Stomach (tissue), 19 donors: ENCODE measurements at places on chromosomes 6 and 20. TPM values are rescaled to one million over a fixed set of nuclear protein-coding genes. Genes with fewer than 3 reads are reported as not detected.

Gene THBD
- 23.9 TPM for total RNA-seq

DNA sequence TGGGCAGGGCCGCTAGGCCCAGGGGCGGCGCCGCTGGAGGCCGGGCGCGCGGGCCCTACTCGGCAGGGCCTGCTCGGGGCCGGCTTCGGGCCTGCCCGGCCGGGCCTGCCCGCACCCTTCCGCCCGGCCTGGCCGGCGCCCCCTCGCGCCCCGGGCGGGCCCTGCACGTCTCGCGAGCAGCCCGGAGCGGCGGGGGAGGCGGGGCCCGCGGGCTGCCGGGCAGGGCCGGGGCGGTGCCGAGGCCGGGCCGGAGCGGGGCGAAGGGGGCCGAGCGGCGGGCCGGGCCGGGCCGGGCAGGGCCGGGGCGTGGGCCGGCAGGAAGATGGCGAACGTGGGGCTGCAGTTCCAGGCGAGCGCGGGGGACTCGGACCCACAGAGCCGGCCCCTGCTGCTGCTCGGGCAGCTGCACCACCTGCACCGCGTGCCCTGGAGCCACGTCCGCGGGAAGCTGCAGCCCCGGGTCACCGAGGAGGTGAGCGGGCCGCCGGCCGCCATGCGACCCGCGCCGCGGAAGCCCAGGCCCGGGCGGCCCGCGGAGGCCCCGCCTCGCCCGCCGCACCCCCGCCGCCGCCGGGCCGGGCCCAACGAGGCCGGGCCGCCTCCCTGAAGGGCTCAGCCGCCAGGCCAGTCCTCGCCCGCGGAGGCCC is at the start of gene NPEPL1:
Gene NPEPL1, plus strand, starts transcription at position 222 of the 647 bp plus-strand sequence. Its CDS starts 101 bp downstream, at position 323.
- peaks cover 25% of the 10 kb centered on the region for H3K4me1 ChIP-seq
- H3K4me3 ChIP-seq, result peak within 1 kb of the TSS; percentile 56
- no peaks in the 10 kb centered on the region for H3K27me3 ChIP-seq
- DNase-seq, result peak; percentile 92

Gene KCNQ2
- 2.2 TPM for total RNA-seq

- no peaks in the 10 kb centered on the region for H3K36me3 ChIP-seq
- H3K4me1 ChIP-seq, result no peaks in the 10 kb centered on the region
- H3K27me3 ChIP-seq, result no peaks in the 10 kb centered on the region
- no peak for DNase-seq
- H3K4me3 ChIP-seq, result no peak overlapping the region
- no peak overlapping the region for H3K27ac ChIP-seq
Measured at GRCh38 chr6:56172144-56172543, 75.2 kb downstream of the COL21A1 start.

DNA sequence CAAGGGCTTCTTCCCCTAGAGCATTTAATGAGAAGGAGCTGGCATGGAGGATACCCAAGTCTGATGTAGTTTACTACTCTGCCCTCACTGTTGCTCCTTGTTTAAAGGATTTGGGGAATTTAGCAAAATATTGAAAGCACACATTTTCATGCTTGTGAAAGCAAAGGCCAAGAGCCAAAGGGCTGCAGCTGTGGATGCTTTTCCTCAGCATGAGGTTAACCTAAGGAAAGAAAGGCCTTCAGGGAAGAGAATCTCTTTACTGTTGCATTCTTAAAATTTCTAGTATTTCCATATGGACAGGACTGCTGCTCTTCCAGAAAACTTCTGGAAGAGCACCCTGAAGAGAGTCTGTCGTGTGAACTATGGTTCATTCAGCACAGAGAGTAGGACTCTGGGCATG is 45.9 kb upstream of the SASH1 start:
- no peaks in the 10 kb centered on the region for H3K27me3 ChIP-seq
- peaks cover 4% of the 10 kb centered on the region for H3K4me1 ChIP-seq
- no peak for DNase-seq
- H3K36me3 ChIP-seq, result no peaks in the 10 kb centered on the region

DNA sequence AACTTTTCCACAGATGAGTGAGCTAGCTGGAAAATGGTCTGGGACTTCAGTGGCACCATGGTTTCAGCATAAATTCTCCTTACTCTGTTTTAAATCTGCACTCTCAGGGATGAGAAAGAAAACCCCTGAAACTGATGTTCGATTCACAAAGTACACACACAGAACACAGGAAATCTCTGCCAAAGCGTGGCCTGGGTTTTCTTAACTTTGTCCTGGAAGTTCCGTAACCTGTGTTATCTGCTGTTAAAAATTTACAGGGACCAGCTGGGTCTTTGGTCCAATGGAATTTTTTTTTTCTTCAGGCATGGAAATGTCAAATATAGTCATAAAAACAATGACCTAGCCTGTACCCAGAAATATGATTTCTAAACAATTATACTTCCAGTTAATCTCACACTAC is 7.3 kb downstream of the SCML4 start:
- H3K27me3 ChIP-seq, result no peaks in the 10 kb centered on the region
- no peak overlapping the region for H3K4me3 ChIP-seq
- H3K36me3 ChIP-seq, result no peaks in the 10 kb centered on the region
- no peak overlapping the region for H3K27ac ChIP-seq

Gene PROKR2
- not detected for total RNA-seq

Gene NOL4L
- total RNA-seq, result 34.6 TPM

DNA sequence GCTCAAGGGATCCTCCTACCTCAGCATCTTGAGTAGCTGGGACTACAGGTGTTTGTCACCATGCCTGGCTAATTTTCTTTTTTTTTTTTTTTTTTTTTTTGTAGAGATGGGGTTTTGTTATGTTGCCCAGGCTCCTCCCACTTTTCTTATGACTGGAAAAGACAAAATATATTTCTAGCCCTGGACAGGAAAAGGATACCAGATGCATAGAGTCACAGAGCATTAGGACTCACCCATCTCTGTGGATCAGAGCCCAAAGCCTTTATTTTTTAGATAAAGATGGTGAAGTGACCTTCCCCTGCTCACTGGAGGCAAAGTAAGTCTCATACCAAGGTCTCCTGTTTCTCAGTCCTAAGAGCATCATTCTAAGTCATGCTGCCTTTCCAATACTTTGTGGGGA is 3.4 kb downstream of the TRIM10 start:
- no peaks in the 10 kb centered on the region for H3K4me1 ChIP-seq
- DNase-seq, result no peak
- peaks cover 41% of the 10 kb centered on the region for H3K27me3 ChIP-seq
- H3K27ac ChIP-seq, result no peak overlapping the region
- no peak overlapping the region for H3K4me3 ChIP-seq

DNA sequence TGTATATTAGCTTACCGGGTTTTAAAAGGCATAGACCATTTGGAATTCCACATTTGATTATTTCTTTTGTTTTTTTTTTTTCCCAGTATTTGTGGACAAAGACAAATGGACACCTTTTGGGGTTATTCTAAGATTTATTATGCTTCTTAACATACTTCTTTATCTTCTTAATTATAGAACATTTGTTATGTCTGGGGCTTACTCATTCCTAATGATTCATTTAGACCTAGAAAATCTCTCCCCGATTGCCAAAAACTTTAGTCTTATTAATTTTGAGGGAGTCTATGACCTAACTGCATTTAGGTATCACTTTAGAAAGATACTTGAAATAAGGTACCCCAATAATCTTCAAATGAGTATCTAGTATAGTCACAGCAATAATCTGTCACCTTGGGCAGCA is 170.7 kb upstream of the PREP start:
- no peak overlapping the region for H3K27ac ChIP-seq
- no peak for DNase-seq
- no peaks in the 10 kb centered on the region for H3K27me3 ChIP-seq
- no peaks in the 10 kb centered on the region for H3K36me3 ChIP-seq

DNA sequence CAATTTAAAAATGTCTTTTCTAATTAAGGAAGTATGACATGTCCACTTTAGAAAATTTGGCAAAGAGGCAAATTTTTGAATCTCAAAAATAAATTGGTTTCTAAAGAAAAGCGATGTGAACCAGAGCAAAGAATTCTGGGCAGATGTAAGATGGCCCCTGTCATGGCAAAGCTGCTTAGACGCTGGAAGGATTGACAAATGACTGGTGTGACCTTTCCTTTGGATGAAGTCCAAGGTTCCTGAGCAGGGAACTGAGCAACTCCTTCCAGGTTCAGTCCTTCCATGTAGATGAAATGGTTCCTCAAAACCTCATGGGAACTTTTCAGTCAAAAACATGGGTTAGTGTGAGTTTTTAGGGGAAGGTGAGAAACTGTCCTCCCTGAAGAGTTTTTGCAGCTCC is 25.1 kb downstream of the BRPF3 start:
- no peak overlapping the region for H3K4me3 ChIP-seq
- H3K27me3 ChIP-seq, result no peaks in the 10 kb centered on the region
- no peak for DNase-seq
- H3K27ac ChIP-seq, result no peak overlapping the region
- peaks cover 94% of the 10 kb centered on the region for H3K36me3 ChIP-seq
- H3K4me1 ChIP-seq, result peaks cover 15% of the 10 kb centered on the region

DNA sequence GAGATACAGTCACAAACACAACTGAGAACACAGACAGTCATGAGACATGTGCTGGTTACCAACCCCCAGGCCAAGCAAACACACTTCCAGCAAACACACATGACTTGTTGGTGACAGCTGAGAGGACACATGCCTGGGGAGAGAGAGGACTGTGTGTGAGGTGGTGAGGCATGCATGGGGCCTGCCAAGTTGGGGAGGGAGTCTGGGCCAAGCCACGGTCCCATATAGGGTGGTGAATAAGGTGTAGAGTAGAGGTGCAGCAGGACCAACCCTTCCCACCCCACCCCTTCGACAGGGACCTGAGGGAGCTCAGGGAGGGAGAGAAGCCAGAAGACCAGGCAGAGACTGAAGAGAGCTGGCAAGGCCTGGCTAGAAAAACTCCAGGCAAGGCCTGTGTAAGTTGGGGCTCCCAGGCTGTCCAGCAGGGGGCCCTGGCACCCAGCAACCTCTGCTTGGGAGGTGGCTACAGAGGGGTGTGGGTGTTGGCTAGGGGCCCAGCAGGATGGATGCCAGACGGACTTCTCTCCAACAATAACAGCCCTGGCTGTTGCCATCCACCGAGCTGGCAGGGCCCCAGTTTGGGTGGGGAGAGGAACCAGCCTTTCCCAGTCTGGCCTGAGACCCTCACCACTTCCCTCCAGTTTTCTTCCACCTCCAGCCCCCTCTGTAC is 2.0 kb upstream of the SLC29A1 start:
- no peaks in the 10 kb centered on the region for H3K36me3 ChIP-seq
- H3K4me3 ChIP-seq, result peak overlapping the region; percentile 63

Gene KIAA1755
- total RNA-seq, result 9.4 TPM

DNA sequence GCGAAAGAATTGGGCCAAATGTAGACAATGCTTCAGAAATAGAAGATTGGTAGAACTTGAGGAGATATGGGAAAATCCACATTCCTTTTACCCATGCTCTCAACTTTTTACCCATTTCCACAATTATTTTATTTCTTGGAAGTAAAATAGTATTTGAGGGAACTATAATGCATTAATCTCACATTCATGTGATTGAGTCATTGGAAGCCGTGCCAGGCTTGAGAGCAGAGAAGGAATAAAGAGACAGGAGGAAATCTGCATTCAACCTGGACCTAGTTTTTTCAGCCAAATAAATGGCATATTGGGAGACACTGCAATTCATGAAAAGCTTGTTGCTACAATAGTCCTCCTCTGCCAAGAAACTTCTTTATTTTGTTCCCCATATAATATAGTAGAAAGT is 2.8 kb upstream of the NUP153 start:
- H3K36me3 ChIP-seq, result no peaks in the 10 kb centered on the region
- DNase-seq, result no peak
- no peak overlapping the region for H3K27ac ChIP-seq
- no peaks in the 10 kb centered on the region for H3K27me3 ChIP-seq

DNA sequence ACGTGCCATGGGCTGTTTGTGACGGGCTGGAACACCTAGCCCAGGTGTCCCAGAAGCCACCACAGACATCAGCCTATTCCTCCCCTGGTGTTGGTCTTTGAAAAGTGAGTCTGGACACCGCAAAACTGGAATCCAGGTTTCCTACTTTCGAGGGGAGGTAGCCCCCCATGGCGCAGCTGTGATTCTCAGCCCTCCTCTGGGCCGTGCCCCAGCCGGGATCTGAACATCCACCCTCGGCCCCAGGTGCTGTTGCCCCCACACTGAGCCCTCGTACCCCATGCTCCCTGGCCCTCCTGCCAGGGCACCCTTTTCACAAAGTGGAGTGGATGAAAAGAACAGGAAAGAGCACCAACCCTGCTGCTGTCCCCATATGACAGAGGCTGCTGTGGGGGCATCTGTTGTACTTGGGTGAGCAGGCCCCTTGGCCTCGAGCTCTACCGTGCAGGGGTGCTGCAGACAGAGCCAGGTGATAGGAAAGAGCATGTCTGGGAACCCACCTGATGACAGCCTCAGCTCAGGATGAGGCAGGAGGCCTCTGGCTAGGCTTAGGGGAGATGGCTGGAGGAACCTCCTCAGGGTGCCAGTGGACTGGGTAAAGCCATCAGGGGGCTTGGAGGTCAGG is 18.8 kb upstream of the MAS1L start:
- H3K4me3 ChIP-seq, result no peak overlapping the region
- no peaks in the 10 kb centered on the region for H3K27me3 ChIP-seq
- H3K27ac ChIP-seq, result no peak overlapping the region
- H3K36me3 ChIP-seq, result no peaks in the 10 kb centered on the region
- no peaks in the 10 kb centered on the region for H3K4me1 ChIP-seq

DNA sequence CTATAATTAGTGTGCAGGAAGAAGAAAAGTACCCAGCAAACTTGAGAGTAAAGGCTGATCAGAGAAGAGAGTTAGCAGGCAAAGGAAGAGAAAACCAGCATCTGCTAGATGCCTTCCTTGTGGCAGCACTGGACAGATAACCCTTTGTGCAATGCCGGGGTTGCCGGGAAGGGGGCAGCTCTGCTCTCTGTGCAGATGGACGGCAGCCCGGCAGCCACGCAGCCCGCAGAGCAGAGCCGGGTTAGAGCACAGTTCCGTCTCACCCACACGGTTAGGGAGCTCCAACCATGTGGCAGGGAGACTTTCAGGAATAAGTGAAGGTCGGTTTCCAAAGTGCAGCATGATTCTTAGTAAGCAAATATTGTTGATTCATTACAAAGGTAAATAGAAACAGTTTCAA is 80.0 kb upstream of the RPS6KA2 start:
- peaks cover 7% of the 10 kb centered on the region for H3K4me1 ChIP-seq
- H3K4me3 ChIP-seq, result no peak overlapping the region
- H3K36me3 ChIP-seq, result no peaks in the 10 kb centered on the region
- peak; percentile 77 for DNase-seq
- no peaks in the 10 kb centered on the region for H3K27me3 ChIP-seq
- peak overlapping the region; percentile 16 for H3K27ac ChIP-seq

Gene WFDC10B
- total RNA-seq, result not detected

DNA sequence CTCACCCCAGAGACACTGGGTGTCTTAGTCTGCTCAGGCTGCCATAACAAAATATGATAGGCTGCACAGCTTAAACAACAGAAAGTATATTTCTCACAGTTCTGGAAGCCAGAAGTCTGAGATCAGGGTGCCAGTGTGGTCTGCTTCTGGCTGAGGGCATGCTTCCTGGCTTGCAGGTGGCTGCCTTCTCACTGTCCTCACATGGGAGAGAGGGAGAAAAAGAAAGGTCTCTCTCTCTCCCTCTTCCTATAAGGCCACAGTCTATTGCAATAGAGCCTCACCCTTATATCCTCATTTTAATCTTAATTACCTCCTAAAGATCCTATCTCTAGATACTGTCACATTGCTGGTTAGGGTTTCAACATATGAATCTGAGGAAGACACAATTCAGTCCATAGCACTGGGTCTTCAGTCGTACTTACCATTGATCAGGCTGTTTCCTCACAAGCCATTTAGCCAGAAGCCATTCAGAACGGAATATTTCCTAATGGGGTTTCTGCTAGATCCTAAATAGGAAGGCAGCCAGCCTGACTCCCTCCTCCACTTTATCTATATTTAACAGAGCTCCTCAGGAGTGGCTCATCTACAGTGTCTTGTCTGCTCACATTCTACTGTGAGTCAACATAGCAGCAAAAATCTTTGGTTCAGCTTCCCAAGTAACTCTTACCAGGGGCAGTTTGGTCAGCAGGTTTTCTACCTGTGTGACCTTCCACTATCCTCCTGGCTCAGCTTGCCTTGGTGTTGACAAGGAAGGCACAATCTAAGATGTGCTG is 42.2 kb downstream of the CD164 start:
- H3K27ac ChIP-seq, result no peak overlapping the region
- no peaks in the 10 kb centered on the region for H3K27me3 ChIP-seq
- DNase-seq, result no peak

Gene EDN1
- 95.1 TPM for total RNA-seq
